Fibroblast of skin of left quadriceps (primary cell): ENCODE measurements at places on chromosomes 3 and 15.

- no peak for DNase-seq
These were observed 41.4 kb downstream of the DNAJB8 start for GRCh38 chr3:128425142-128425845.

DNA sequence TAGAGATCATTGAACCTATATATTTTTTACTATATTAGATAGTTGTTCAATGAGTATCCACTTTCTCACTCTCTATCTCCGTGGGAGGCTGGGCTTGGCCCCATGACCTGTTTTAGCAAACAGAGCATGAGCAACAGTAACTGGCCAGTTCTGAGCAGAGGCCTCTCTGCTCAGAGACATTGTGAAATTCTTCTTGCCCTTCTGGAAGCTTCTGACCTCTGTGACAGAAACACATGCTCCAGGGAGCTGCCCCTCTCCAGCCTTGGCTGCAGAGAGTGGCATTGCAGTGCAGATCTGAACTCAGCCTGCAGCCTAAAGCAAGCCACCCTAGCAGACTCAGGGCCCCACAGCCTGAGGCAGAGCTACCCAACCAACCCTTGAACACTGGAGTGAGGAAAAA is 20.5 kb downstream of the FAM240A start:
- DNase-seq = no peak

- DNase-seq = no peak
These were observed 734.2 kb downstream of the MCTP2 start for GRCh38 chr15:94965593-94965992.

DNA sequence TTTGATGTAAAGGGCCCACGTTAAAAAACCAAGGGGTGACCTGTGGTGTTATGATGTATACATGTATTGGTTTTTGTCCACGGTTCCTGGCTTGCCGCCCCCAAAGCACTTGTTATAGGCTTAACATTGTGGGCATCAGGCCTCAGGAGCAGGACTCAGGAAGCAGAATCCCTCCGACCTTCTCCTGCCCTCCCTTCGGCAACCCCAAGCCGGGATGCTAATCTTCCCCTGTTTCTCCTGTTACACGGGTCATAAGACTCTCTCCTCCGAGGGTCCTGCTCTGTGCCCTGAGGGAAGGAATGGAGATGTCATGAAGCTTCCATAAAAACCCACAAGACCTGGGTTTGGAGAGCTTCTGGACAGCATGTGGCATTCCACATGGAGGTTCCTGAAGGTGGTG is 48.8 kb downstream of the RPLP1 start:
- no peak for DNase-seq

GRCh38 chr3:183080628-183081027 is 18.7 kb downstream of the MCCC1 start:
- DNase-seq = no peak

- DNase-seq = peak; percentile 21
These were observed 64.7 kb downstream of the BFSP2 start for GRCh38 chr3:133464573-133464972.

- no peak for DNase-seq
These were observed 103.0 kb downstream of the ISL2 start for GRCh38 chr15:76439542-76439941.

DNA sequence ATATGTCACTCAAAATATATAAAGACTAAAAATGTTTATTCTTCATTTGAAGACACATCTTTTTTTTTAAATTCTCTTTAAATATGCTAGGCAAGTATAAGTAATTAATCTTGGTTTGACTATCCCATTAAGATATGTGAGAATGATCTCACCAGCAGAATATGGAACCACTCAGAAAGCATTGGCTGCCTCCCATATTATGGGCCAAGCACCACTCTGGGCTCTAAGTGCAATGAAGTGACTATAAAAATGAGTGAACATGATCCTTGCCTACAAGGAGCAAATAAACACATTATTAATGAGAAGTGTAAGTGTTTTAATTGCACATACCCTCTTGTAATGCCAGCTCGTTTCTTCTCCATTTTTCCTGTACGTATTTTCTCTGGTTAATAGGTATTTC is 328.5 kb downstream of the NAALADL2 start:
- no peak for DNase-seq

DNA sequence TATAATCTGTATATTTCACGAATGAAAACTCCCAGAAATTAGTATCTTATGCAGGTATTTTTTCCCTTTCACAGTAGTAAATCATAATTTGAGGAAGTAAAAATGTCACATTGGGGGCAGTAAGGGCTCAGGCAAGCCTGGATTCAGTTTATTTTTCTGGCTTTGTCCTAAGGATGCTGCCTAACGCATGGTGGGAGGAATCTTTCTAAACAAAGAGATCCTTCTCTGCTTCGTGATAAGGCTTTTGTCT is 35.7 kb downstream of the DNASE1L3 start:
- no peak for DNase-seq
